ENCODE measurements at places on chromosomes 2 and 18. TPM values are rescaled to one million over a fixed set of nuclear protein-coding genes. Genes with fewer than 3 reads are reported as not detected.

FSHR gene
- polyA plus RNA-seq, result not detected

GRCh38 chr2:188291142-188291616 is 495 bp upstream of the GULP1 start:
- no peak for DNase-seq

FBXO36 gene
- polyA plus RNA-seq, result 3.8 TPM

GRCh38 chr2:132255714-132256113 is 94.0 kb upstream of the ANKRD30BL start:
- no peak for DNase-seq

- no peak for DNase-seq
These were observed 35.6 kb upstream of the FEZ2 start for GRCh38 chr2:36633470-36634092.

LRRC30 gene
- not detected for polyA plus RNA-seq

GRCh38 chr2:7819316-7819715 is 862.5 kb upstream of the ID2 start:
- no peak for DNase-seq

GRCh38 chr2:148998165-148998830 is 40.2 kb upstream of the LYPD6B start:
- no peak for DNase-seq

DNA sequence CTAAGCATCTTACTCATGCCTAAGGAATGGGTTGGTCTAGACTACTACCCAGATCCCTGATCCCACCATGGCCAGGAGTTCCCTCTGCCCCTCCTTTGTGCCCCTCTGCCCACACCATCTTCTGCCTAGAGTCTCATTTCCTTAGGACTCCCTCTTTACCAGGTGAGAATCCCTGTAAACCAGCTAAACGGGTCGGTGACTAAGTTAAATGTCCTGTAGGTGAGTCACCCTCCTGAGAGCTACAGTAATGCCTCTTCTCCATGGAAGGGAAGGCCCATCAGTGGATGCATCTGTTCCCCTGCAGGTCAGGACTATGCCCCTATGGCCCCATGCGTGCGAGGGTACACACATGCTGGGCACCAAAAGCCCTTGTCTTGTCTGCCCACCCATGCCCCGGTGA is 25.4 kb downstream of the PTGR3 start:
- DNase-seq, result no peak

- DNase-seq, result no peak
These were observed 15.9 kb upstream of the TPO start for GRCh38 chr2:1397350-1397749.

MREG gene
- 3.6 TPM for polyA plus RNA-seq

SEPTIN10 gene
- 20.8 TPM for polyA plus RNA-seq

DNA sequence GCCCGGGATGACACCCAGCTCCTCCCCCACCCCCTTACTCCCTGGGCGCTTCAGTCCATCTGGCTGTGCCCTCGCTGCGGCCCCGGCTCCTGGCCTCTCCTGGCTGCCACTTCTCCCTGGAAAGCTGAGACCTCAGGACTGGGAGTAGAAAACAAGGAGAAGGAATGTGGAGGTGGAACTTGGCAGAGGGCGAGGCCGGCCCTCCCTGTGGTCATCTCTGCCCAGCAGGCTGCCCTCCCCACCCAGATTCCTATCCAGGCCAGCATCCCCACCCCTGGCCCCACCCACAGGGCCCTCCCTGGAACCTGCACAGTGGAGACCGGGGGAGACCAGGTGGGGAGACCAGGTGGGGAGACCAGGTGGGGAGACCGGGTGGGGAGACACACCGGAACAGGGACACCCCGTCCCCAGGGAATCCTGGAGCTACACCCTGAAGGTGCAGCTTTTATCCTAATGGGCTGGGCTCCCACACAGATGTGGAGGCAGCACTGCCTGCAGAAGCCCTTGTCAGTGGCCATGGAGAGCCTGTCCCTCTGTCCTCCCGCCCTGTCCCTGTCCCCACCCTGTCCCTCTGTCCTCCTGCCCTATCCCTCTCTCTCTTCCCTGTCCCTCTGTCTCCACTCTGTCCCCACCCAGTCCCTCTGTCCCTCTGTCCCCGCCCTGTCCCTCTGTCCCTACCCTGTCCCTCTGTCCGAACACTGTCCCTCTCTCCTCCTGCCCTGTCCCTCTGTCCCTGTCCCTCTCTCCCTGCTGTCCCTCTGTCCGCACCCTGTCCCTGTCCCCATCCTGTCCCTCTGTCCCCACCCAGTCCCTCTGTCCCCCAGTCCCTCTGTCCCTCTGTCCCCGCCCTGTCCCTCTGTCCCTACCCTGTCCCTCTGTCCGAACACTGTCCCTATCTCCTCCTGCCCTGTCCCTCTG is 157.1 kb downstream of the PXDN start:
- DNase-seq, result no peak

DNA sequence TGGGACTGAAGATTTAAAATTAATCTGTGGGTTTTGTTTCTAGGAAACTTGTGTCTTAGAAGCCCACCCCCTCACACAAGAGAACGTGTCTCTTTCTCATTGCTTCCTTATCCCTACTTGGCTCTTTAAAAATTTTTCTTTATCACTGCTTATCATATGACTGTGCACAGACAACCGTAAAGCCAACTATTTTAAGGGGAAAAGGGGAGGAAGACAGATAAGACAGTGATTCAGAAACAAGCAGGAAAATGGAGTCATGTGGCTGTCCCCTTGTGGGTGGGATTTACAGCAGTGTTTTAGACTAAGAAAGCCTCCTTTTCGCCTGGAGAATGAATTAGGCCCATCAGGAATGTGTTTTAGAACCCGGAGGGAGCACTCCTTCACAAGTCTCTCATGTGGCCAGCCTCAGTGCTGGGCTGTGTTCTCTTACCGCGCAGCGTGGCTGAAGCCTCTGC is 17.6 kb downstream of the PRKCE start:
- DNase-seq, result no peak

ERFE gene
- 1.6 TPM for polyA plus RNA-seq

REG3A gene
- not detected for polyA plus RNA-seq

CCDC141 gene
- polyA plus RNA-seq, result not detected

RTP5 gene
- not detected for polyA plus RNA-seq

DNA sequence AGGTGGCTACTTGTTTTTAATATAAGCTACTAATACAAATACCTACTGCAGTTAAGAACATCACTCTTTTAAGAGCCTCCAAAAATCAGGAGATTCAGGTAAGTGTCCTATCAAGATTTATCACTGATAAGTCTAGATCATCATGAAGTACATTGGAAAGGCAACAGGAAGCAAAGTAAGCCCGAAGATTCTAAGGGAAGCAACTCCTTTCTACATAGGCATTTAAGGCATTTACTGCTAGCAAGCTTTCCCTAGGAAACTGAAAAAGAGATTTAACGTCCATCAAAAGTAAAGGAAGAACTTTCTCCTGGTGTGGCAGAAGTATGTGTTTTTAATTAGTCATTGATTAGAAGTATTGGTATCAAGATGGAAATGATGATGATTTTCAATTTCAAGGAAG is 3.7 kb downstream of the STK17B start:
- DNase-seq, result no peak

AFG3L2 gene
- 62.7 TPM for polyA plus RNA-seq

ZNF396 gene
- 4.7 TPM for polyA plus RNA-seq

GRCh38 chr2:52311862-52312261 is 1279.9 kb upstream of the NRXN1 start:
- no peak for DNase-seq

- DNase-seq, result peak; percentile 41
These were observed 95.1 kb upstream of the NT5C1B start for GRCh38 chr2:18684206-18685038.

PRKD3 gene
- 7.1 TPM for polyA plus RNA-seq

GRCh38 chr2:143730155-143730952 is 601.1 kb downstream of the ARHGAP15 start:
- DNase-seq, result no peak

All from kidney (tissue), 22 donors.